ENCODE measurements at places on chromosomes 4 and X. TPM values are rescaled to one million over a fixed set of nuclear protein-coding genes. Genes with fewer than 3 reads are reported as not detected.

- H3K4me3 ChIP-seq = no peak overlapping the region
- H3K27ac ChIP-seq = no peak overlapping the region
- H3K27me3 ChIP-seq = no peaks in the 10 kb centered on the region
These were observed 18.4 kb upstream of the P2RY8 start for GRCh38 chrX:1555370-1555769.

DNA sequence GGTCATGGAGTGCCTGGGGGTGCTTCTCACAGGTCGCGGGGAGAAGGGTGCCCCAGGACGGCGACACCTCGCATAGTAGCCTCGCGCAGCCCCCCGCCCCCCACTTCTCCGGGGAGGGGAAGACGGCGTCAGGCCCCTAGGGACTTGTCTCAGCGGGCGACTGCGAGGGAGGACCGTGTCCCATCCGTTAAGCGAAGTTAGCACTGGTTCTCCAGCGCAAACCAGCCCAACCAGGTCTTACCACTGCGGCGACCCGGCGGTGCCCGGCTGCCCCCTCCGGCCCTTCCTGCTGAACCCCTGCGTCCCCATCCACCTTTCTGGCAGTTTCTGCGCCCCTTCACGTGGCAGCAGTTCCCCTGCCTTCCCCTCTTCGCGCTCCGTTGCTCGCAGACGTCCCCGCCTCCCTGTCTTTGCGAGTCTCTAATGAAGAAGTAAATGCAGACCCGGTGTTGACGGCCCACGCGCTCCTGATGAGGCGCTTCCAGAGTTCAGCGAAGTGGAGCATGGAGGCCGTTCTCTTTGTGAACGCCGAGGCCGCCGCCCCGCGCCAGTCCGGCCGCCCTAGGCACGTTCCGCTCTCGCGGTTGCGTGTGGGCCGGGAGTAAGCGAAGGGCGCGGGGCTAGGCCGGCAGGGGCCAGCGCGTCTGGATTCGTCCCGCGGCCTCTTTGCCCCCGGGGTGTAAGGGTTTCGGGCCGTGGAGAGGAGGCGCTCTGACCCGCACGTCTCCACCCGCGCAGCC lies 3.0 kb downstream of the SLIT2 start:
- no peak for DNase-seq
- H3K4me3 ChIP-seq = peak overlapping the region; percentile 55
- no peak overlapping the region for H3K27ac ChIP-seq
- H3K36me3 ChIP-seq = no peaks in the 10 kb centered on the region

DNA sequence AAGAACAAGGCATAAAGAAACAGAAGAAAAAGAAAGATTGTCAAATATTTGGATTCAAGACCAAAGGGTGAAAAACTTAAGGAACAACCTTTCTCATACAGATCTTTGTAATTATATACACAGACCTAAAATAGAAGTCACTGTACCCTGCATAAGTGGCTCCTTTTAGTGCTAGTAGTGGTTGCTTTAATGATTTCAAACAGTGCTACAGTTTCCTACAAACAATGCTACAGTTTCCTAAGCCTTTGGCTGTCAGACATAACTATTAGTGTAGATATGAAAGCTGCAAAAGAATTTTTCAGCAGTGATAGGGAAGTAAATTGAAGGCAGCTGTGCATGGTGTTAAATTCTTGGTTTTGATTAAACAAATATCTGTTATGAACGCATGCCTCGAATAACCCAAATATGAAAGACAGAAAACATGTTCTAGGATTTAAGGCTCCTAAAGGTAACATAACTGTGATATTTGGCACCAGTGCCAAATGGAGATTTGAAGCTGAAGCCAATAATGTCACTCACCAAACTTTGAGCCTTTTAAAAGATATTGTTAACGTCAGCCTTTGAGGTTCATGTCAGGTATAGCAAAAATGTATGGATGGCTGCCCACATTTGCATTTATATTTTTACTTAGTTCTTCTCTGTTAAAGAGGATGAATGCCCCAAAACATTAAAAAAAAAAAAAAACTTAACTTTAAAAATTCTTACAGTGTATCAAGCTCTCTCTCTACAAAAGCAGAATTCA lies 36.6 kb downstream of the SMARCAD1 start:
- H3K4me3 ChIP-seq = no peak overlapping the region
- no peaks in the 10 kb centered on the region for H3K27me3 ChIP-seq

DNA sequence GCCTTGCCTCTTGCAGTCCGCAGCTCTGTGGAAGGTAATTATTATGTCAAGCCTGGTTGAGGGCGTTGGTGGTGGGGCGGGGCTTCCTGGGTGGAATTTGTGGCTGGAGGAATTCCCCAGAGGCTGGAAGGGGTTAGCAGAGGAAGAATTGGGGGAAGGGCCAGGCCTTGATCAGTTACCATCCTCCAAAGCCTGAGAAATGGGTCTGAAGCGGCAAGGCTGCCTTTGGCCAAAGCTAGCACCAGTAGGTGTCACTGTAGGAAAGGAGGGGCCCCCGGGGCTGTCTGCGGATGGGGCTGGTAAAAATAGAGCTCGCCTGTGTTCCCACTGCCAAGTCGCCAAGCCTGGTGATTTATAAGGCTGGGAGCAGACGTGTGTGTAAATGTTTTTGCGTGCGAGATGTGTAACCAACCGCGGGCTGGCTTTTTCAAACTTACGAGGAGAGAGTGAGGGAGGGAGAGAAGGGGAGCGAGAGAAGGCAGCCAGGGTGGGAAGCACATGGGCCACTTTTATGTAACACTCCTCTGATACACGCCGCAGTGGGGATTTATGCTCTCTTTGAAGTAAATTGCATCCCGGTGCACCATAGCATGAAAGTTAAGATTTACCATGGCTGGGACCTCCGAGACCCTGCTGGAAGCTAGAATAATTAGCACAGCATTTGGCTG lies 367.0 kb downstream of the BCOR start:
- no peak overlapping the region for H3K4me3 ChIP-seq
- no peaks in the 10 kb centered on the region for H3K27me3 ChIP-seq
- H3K4me1 ChIP-seq = peaks cover 7% of the 10 kb centered on the region
- no peak overlapping the region for H3K27ac ChIP-seq

DNA sequence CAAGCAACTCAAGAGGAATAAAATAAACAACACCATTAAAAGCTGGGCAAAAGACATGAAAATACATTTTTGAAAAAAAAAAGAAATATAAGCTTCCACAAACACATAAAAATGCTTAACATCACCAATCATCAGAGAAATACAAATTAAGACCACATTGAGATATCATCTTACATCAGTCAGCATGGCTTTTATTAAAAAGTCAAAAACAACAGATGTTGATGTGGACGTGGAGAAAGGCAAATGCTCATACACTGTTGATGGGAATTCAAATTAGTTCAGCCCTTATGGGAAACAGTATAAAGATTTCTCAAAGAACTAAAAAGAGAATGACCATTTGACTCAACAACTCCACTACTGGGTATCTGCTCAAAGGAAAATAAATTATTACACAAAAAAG lies 59.6 kb downstream of the STK32B start:
- H3K27me3 ChIP-seq = no peaks in the 10 kb centered on the region
- no peak for DNase-seq
- H3K36me3 ChIP-seq = no peaks in the 10 kb centered on the region
- no peak overlapping the region for H3K27ac ChIP-seq
- no peak overlapping the region for H3K4me3 ChIP-seq
- no peaks in the 10 kb centered on the region for H3K4me1 ChIP-seq

- H3K4me3 ChIP-seq = no peak overlapping the region
- H3K4me1 ChIP-seq = no peaks in the 10 kb centered on the region
- DNase-seq = no peak
- no peaks in the 10 kb centered on the region for H3K27me3 ChIP-seq
- H3K27ac ChIP-seq = no peak overlapping the region
These were observed 29.4 kb upstream of the NEUROG2 start for GRCh38 chr4:112545346-112545745.

DNA sequence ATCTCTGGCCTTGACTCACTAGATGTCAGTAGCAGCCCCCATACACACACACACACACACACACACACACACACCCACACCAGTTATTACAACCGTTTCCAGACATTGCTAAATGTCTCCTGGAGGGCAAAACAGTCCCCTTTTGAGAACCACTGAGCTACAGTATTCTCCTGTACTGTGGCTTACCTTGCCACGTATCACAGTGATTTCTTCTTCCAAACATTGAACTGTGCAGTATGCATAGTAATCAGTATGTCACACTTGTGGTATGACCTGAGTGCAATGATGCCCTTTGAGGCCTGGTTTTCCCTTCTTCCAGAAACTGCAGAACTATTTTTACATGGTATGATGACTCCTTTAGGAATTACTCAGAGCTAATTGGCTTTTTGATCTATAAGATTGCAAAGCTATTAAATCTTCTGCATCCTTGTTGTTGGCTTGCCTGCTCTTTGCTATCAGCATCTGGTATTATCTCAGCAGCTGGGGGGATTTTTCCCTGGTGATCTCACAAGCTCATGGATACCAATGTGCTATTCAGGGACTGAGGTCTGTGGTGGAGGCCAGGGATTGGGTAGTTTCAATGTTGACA lies 3.6 kb upstream of the THOC2 start:
- no peaks in the 10 kb centered on the region for H3K27me3 ChIP-seq
- DNase-seq = no peak
- no peak overlapping the region for H3K4me3 ChIP-seq
- no peaks in the 10 kb centered on the region for H3K4me1 ChIP-seq
- no peak overlapping the region for H3K27ac ChIP-seq
- no peaks in the 10 kb centered on the region for H3K36me3 ChIP-seq

GRCh38 chr4:173448608-173449379 lies 49.9 kb upstream of the SCRG1 start:
- H3K36me3 ChIP-seq = no peaks in the 10 kb centered on the region
- DNase-seq = no peak
- H3K27me3 ChIP-seq = no peaks in the 10 kb centered on the region

GRCh38 chr4:7926822-7927221 lies 12.8 kb downstream of the AFAP1 start:
- peaks cover 3% of the 10 kb centered on the region for H3K4me1 ChIP-seq
- H3K27me3 ChIP-seq = no peaks in the 10 kb centered on the region
- H3K4me3 ChIP-seq = no peak overlapping the region
- no peak overlapping the region for H3K27ac ChIP-seq
- H3K36me3 ChIP-seq = no peaks in the 10 kb centered on the region

- no peak overlapping the region for H3K4me3 ChIP-seq
- no peaks in the 10 kb centered on the region for H3K27me3 ChIP-seq
- DNase-seq = no peak
- no peaks in the 10 kb centered on the region for H3K4me1 ChIP-seq
- H3K27ac ChIP-seq = no peak overlapping the region
- H3K36me3 ChIP-seq = no peaks in the 10 kb centered on the region
These were observed 238.1 kb upstream of the PPP1R2C start for GRCh38 chrX:43016021-43016420.

DNA sequence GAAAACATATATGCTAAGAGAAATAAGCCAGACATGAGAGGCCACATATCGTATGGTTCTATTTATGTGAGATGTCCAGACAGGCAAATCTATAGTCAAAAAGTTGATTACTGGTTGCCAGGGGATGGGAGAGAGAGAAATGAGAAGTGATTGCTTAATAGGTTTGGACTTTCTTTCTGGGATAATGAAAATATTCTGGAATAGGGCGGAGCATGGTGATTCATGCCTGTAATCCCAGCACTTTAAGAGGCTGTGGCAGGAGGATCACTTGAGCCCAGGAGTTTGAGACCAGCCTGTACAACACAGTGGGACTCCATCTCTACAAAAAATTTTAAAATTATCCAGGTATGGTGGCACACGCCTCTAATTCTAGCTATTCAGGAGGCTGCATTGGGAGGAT lies 22.4 kb downstream of the RBM47 start:
- H3K4me3 ChIP-seq = no peak overlapping the region
- H3K36me3 ChIP-seq = no peaks in the 10 kb centered on the region
- H3K4me1 ChIP-seq = no peaks in the 10 kb centered on the region
- no peak for DNase-seq
- no peak overlapping the region for H3K27ac ChIP-seq

DNA sequence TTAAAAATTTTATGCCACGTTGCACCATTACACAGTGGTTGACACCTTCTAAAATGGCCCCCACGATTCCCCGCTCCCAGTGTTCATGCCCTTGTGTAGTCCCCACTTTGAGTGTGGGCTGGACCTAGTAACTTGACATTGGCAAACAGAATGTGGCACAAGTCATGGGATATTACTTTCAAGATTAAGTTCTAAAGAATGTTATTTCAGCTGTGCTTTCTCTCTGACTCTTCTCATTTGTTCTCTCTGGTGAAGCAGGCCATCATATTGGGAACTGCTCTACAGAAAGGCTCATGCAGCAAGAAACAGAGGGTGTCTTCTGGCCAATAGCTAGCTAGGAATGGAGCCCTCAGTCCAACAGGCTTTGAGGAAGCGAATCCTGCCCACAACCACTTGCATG lies 67.1 kb downstream of the ATXN3L start:
- no peak overlapping the region for H3K4me3 ChIP-seq
- DNase-seq = no peak
- H3K27ac ChIP-seq = no peak overlapping the region
- no peaks in the 10 kb centered on the region for H3K27me3 ChIP-seq

- H3K36me3 ChIP-seq = no peaks in the 10 kb centered on the region
- H3K4me3 ChIP-seq = no peak overlapping the region
- no peaks in the 10 kb centered on the region for H3K4me1 ChIP-seq
- DNase-seq = no peak
- H3K27ac ChIP-seq = no peak overlapping the region
These were observed 203.0 kb downstream of the AFAP1 start for GRCh38 chr4:7736436-7737267.

GRCh38 chr4:153619811-153620210 lies 64.3 kb upstream of the TLR2 start:
- H3K36me3 ChIP-seq = peaks cover 28% of the 10 kb centered on the region
- H3K27me3 ChIP-seq = no peaks in the 10 kb centered on the region
- no peak for DNase-seq
- no peak overlapping the region for H3K27ac ChIP-seq
- no peak overlapping the region for H3K4me3 ChIP-seq

- no peaks in the 10 kb centered on the region for H3K4me1 ChIP-seq
- no peaks in the 10 kb centered on the region for H3K27me3 ChIP-seq
These were observed 7.2 kb downstream of the NR0B1 start for GRCh38 chrX:30301963-30302362.

DNA sequence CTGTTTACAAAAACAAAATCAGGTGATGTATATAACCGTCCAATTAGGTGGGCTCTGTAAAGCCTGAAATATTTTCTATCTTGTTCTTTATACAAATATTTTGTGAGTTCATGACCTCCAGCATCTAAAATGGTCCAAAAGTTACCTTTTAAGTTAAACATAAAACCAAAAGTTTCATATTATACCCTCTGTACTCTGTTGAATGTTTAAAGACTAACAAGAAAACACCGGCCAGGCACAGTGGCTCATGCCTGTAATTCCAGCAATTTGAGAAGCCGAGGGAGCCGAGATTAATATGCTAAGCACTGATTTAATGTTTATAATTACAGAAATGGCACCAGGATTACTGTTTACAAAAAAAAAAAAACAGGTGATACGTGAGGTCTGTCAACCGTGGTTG lies 328.4 kb downstream of the DHRSX start:
- no peaks in the 10 kb centered on the region for H3K4me1 ChIP-seq
- H3K36me3 ChIP-seq = no peaks in the 10 kb centered on the region
- H3K27ac ChIP-seq = no peak overlapping the region

- H3K4me3 ChIP-seq = no peak overlapping the region
- H3K36me3 ChIP-seq = no peaks in the 10 kb centered on the region
- DNase-seq = no peak
- H3K4me1 ChIP-seq = no peaks in the 10 kb centered on the region
- peaks cover 8% of the 10 kb centered on the region for H3K27me3 ChIP-seq
These were observed 41.5 kb downstream of the F11 start for GRCh38 chr4:186307497-186307896.

PNPLA4 gene
- 31.9 TPM for total RNA-seq

PAGE3 gene
- not detected for total RNA-seq
